ENCODE measurements at places on chromosomes 3 and 15.

DNA sequence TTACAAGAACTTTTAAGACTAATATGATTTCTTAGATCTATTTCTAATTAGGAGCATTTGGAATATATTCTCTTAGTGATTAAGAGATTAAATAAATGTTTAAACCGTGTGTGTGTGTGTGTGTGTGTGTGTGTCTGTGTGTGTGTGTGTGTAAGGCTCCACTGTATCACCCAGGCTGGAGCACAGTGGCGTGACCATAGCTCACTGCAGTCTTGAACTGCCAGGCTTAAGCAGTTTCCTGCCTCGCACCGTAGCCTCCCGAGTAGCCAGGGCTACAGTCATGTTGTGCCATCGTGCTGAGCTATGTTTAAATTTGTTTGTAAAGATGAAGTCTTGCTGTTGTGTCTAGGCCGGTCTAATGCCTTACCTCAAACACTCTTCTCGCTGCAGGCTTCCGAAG, 109.4 kb downstream of the KLHL25 start:
- no peak for DNase-seq

DNA sequence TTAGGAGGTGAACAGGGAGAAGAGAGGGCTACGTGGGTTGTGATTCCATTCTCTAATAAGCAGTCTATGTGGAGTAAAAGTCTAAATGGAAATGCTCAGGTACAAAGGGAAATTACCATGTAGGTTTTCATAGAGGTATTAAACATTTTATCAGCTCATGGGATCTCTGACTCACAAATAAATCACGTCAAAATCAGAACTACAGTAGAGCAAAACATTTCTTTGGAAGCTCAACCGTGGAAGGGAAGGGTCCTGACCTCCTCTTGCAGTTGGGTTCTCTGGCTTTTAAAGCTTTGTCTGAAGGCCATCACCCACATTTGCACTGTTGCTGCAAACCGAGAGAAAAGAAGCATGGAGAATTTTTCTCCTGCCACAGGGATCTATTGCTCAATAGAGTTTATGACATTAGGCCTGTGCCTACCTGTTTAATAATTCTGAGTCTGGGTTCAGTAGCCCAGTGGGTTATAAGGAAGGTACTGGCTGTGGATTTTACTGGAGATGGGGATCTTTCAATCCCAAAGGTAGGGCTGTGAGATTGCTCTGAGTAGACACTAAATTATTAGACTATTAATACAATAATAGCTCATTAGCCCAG, 24.2 kb upstream of the PGPEP1L start:
- DNase-seq = no peak

GRCh38 chr3:129123314-129124060, 1.9 kb upstream of the RAB43 start:
- DNase-seq = no peak

DNA sequence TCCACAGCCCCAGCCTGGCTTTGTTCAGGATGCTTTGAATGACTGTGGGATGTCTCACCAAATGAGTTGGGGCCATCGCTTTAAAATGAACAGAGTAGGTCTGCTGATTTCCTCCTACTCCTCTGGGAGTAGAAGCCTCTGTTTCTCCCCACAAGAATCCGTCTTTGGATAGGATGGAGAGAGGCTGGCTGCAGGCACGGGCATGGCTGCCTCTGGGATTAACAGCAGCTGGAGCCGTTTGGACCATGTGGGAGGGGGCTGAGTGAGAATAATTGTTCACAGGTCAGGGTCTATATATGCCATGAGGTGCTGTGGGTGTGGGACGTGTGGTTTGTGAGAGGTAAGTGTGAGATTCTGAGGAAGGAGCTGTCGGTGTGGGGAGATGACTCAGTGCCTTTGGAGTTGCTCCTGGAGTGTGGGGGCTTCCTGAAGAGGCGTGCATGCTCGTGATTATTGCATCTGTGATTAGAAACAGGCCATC, 48.0 kb upstream of the APEH start:
- DNase-seq = no peak

DNA sequence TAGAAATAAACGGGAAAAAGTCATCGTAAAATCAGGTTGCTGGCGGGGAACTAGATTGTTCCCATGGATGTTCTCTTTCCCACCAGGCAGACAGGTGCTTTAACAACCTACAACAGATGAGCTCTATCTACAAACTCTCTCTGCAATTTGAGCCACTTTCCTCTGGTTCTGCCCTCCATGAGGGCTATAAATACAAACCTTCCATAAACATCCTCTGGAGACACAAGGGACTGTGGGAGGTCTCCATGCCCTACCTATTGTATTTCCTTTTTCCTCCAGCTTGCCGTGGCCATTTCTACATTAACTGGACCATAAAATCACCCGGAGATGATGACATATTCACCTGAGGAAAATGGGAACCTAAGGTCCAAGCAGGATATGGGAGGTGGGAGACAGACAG, 151.1 kb downstream of the GABRB3 start:
- no peak for DNase-seq

- DNase-seq = no peak
These were observed 115.7 kb upstream of the TSPAN3 start for GRCh38 chr15:77186594-77187011.

- no peak for DNase-seq
These were observed 30.6 kb downstream of the INTS14 start for GRCh38 chr15:65580287-65580686.

GRCh38 chr3:4474683-4475490, 7.8 kb upstream of the SUMF1 start:
- no peak for DNase-seq

- no peak for DNase-seq
These were observed 56.3 kb downstream of the ISG20 start for GRCh38 chr15:88695101-88695500.

DNA sequence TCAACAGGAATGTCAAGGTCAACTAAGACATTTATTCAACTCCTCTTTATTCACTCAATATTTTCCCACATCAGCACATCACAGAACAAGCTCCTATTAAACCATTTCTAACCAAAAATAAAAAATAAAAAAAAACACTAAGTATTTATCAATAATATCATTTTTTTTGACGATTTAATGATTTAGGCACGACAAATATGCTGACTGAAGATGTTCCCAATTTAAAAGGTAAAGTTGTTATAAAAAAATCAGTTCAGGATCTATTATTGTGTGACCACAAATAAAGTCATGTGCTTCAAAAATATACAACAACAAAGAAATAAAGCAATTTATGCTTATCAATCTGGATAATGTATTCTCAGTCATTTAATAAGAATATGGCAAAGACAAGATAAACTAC, 16.2 kb downstream of the DPH6 start:
- no peak for DNase-seq

GRCh38 chr3:90018779-90019178, 911.4 kb downstream of the EPHA3 start:
- DNase-seq = no peak

DNA sequence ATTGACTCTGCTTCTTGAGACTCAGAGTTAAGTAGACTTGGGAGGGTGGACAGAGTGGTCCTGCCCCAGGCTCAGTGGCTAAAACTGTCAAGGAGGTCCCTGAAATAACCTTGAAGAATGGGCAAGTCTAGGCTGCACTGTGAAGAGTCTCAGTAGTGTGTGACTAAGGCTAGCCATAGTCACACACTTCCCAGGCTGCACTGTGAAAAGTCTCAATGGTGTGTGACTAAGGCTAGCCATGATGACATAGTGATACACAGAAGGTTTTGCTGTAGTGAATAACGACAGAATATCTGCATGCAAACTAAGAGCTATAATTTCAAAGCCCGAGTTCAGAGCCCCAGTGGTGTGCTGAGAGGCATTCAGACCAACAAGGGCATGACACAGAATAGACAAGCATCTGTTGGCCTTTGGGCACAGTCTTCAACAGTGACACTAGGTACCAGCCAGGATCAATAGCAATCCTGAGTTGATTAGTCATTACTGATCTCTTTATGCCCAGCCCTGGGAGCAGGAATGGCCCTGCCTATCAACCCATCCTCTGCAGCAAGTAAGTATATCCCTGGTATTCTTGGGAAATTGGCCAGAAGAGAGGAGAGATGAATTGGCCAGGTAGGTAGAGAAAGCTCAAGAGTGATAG, 72.4 kb upstream of the BBX start:
- no peak for DNase-seq

- DNase-seq = no peak
These were observed 298.1 kb upstream of the NECTIN3 start for GRCh38 chr3:110773413-110773954.

GRCh38 chr3:103499132-103499900, 1064.5 kb downstream of the ZPLD1 start:
- DNase-seq = no peak

DNA sequence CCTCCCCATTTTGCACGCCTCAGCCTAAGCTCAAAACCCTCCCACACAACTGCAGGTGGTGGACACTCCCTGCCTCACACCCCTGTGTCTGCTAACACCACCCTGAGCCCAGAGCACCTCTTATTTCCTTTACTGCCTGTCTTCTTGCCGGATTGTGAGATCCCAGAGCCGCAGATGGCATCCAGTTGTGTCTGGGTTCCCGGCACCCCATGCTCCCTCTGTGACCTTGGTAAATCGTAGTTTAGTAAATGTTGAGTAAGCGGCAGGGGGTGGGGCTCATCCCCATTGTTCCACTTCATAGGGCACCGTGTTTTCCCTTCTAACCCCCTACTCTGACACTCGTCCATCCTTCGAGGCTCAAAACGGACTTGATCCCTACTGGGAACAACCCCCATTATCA, 14.9 kb downstream of the SPINT1 start:
- DNase-seq = no peak

DNA sequence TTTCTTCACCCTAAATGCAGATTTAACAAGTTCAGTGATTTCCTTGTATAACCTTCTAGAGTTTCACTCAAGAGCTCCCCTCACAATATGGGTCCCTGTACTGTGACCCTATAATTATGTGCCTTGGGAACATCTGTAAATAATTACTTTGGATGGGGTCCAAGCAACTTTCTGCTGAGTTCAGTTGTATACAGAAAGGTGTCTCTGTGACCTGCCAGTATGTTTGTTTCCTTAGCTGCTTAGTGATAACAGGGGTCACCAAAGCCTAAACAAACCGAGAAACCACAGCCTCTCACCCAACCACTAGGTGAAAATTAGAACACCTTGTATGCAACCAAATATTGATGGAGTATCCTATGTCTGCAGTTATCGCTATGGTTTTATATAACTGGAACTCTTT, 29.8 kb upstream of the SLC25A36 start:
- DNase-seq = no peak

GRCh38 chr15:80277147-80277546, 25.1 kb upstream of the CTXND1 start:
- DNase-seq = no peak

GRCh38 chr15:75759416-75760130, 46.9 kb upstream of the CSPG4 start:
- no peak for DNase-seq

All from psoas muscle (tissue), 8 donors.